Thyroid gland (tissue), 4 donors: ENCODE measurements at places on chromosomes 4 and X. TPM values are rescaled to one million over a fixed set of nuclear protein-coding genes. Genes with fewer than 3 reads are reported as not detected.

The CLCN4 gene
- 7.1 TPM for total RNA-seq

The TMPRSS11B gene
- not detected for total RNA-seq

The COL25A1 gene
- total RNA-seq: 21.0 TPM

The UGT2B11 gene
- total RNA-seq: 0.39 TPM

The HEPH gene
- 7.8 TPM for total RNA-seq

The GRK4 gene
- total RNA-seq: 7.6 TPM

The EREG gene
- 0.13 TPM for total RNA-seq

The COL4A5 gene
- total RNA-seq: 32.8 TPM

The SAGE1 gene
- total RNA-seq: not detected

The PLS3 gene
- total RNA-seq: 331 TPM

The MAGEA9B gene
- not detected for total RNA-seq

DNA sequence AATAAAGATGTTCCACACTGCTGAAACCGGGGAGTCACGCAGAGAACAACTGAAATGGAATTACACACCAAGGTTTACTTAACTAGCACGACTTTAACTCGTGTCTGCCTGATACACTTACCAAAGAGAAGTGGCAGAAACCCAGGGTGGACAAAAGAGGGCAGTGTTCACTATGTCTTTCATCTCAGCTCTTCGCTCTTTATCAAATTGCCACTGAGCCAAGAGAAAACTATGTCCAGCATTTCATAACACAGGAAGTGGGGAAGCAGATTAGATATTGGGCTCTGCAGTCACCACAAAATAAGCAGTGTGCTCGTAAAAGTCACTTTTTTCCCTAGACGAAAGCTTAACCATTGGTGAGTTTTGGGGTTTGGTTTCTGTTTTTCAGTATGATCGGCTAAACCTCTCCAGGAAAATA, 155.7 kb downstream of the CHIC2 start:
- H3K4me1 ChIP-seq: peaks cover 18% of the 10 kb centered on the region
- H3K27me3 ChIP-seq: no peaks in the 10 kb centered on the region
- no peaks in the 10 kb centered on the region for H3K36me3 ChIP-seq
- no peak overlapping the region for H3K27ac ChIP-seq
- no peak overlapping the region for H3K4me3 ChIP-seq
- DNase-seq: peak; percentile 29

DNA sequence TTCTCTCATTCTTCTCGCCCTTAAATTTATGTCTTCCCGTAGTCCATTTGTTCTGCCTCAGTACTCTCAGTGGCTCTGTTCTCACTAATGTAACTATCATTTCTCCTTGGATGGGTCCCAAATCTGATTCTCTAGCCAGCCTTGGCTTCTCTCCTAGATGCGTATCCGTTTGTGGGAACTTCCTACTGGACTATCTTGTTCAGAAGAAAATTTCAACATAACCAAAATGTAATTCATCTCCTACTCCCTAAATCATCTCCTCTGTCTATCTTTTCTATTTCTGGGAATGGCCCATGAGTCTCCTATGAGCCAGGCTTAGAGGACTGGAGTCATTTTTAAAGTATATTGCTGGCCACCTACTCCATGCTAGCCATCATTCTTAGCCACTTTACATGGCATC, 4.4 kb upstream of the C4orf36 start:
- H3K4me1 ChIP-seq: no peaks in the 10 kb centered on the region
- H3K27ac ChIP-seq: no peak overlapping the region
- H3K36me3 ChIP-seq: no peaks in the 10 kb centered on the region
- H3K4me3 ChIP-seq: no peak overlapping the region
- H3K27me3 ChIP-seq: no peaks in the 10 kb centered on the region

DNA sequence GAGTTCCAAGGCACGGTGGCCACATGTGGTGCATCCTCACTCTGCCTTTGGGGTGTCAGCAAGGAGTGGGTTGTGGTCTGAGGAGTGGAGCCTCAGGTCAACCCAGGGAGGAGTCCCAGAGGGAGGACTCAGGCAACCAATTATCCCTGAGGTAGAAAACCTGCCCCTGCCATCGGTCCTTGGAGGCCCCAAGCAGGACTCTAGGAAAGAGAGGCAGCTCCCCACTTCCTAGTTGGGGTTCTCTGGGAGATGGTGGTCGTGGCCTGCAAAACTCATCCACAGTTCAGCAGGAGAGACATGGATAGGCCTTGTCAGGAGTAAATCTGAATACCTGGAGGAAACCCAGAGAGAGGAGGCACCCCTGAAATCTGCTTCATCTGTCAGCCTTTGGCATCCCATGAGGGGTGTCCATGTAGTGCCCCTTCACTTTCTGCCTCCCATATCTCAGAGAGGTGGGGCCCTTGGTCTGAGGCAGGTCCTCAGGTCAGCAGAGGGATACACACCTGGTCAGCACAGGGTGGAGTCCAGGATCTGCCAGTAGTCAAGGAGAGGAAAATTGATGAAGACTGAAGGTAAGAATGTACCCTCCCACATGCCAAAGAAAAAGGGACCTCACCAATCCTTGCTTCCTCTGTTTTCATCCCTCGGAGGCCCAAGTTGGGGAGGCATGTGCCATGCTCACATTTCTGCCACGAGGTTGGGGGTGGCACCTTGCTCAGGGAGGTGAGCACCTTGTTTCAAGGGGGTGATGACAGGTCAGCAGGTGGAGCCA, 1.6 kb downstream of the MAGEA11 start:
- no peaks in the 10 kb centered on the region for H3K27me3 ChIP-seq
- H3K4me3 ChIP-seq: no peak overlapping the region
- no peak overlapping the region for H3K27ac ChIP-seq
- no peaks in the 10 kb centered on the region for H3K36me3 ChIP-seq

GRCh38 chr4:169133932-169134331, 123.9 kb upstream of the CBR4 start:
- H3K27me3 ChIP-seq: no peaks in the 10 kb centered on the region
- H3K36me3 ChIP-seq: peaks cover 5% of the 10 kb centered on the region
- peaks cover 54% of the 10 kb centered on the region for H3K4me1 ChIP-seq
- DNase-seq: peak; percentile 80
- H3K4me3 ChIP-seq: no peak overlapping the region

- no peak for DNase-seq
- H3K27ac ChIP-seq: no peak overlapping the region
- H3K36me3 ChIP-seq: no peaks in the 10 kb centered on the region
- H3K4me3 ChIP-seq: no peak overlapping the region
- H3K4me1 ChIP-seq: no peaks in the 10 kb centered on the region
Observed at GRCh38 chr4:164224871-164225270, 529.1 kb upstream of the SMIM31 start.

- no peaks in the 10 kb centered on the region for H3K4me1 ChIP-seq
- no peaks in the 10 kb centered on the region for H3K36me3 ChIP-seq
- H3K4me3 ChIP-seq: no peak overlapping the region
- no peaks in the 10 kb centered on the region for H3K27me3 ChIP-seq
- DNase-seq: no peak
Observed at GRCh38 chr4:183352546-183352945, 30.3 kb upstream of the CLDN24 start.

DNA sequence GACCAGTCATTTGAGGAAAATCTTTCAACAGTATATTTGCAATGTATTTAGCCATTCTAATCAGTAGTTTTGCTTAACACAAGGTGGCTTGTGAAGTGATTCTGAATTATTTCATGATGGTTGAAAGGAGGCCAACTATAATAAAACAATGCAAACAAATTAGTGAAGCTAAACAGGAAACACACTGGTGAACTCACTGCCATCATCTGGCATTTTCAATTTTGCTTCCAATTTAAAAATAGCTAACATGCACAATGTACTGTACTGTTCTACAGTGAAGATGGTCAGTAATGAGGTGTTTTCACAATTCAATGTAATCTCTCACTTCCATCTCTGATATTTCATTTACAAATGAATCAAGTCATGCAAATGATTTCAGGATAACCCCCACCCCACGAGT, 31.1 kb downstream of the PGRMC2 start:
- DNase-seq: no peak
- H3K36me3 ChIP-seq: no peaks in the 10 kb centered on the region
- no peak overlapping the region for H3K4me3 ChIP-seq
- no peaks in the 10 kb centered on the region for H3K4me1 ChIP-seq
- no peaks in the 10 kb centered on the region for H3K27me3 ChIP-seq

GRCh38 chrX:120794525-120794975, 81.1 kb downstream of the CT47B1 start:
- no peak overlapping the region for H3K4me3 ChIP-seq
- no peaks in the 10 kb centered on the region for H3K4me1 ChIP-seq
- no peaks in the 10 kb centered on the region for H3K27me3 ChIP-seq
- no peaks in the 10 kb centered on the region for H3K36me3 ChIP-seq
- H3K27ac ChIP-seq: no peak overlapping the region

GRCh38 chr4:102734116-102734515, 26.7 kb downstream of the MANBA start:
- H3K27ac ChIP-seq: no peak overlapping the region
- H3K27me3 ChIP-seq: no peaks in the 10 kb centered on the region
- no peak overlapping the region for H3K4me3 ChIP-seq

DNA sequence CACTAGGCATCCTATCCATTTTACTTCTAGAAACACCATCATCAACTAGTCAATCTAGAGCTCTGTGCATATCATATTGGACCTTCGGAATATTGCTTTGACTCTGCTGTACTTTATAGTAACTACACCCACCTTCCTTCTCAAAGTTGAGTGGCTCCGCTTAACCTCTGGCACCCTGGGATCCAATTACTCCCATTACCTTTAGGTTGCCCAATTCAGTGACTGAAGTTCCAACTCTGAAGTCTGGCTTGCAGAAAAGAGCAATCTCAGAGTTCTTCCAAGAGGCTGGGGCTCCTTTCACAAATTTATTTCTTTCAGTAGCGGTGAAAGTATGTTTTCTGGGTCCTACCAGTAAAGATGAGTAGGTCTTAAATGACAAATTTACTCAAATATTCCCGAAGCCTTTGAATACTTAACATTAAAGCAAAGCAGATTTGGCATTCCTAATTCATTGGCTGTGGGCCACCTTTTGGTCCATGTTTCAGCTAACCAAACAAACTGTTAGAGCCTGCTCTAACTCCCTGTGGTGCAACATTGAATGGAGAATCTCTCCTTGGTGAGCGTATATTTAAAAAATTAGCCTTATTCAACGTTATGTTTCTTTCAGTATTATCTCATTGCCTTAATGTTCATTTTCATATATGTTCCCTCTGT, 1215.8 kb downstream of the RAPGEF2 start:
- no peaks in the 10 kb centered on the region for H3K4me1 ChIP-seq
- DNase-seq: no peak
- no peak overlapping the region for H3K4me3 ChIP-seq
- H3K36me3 ChIP-seq: no peaks in the 10 kb centered on the region

DNA sequence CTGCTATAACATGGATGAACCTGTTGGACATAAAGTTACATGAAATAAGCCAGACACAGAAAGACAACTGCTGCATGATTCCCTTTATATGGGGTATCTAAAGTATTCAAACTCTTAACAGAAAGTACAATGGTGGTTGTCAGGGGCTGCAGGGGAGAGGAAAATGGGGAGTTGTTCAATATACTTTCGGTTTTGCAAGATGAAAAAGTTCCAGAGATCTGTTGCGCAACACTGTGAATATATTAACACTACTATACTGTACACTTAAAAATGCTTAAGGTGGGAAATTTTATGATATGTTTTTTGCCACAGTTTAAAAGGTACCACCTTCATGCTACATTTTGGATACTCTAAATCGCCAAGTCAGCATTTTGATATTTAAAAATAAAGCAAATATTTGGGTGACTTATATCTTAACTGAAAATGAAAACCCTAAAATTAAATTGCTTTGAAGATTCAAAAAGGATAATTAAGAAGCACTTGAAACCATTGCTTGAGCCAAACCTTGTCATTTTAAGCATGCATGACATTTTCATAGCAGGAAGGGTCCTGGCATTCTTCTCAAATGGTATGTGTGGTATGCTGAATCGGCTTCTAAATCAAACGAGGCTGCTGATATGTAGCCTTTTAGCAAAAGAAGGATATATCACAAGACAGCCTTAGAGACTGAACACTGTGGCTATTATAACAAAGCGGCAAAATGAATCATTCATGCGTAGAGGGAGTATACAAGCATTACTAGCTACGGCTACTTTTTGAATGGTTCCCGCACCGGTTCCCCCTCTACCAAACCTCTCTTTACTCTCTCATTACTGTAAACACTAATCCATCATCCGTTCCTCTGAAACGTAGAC, 607.1 kb upstream of the DIPK2B start:
- no peaks in the 10 kb centered on the region for H3K36me3 ChIP-seq
- DNase-seq: no peak
- H3K27ac ChIP-seq: peak overlapping the region; percentile 65
- no peaks in the 10 kb centered on the region for H3K27me3 ChIP-seq
- H3K4me1 ChIP-seq: no peaks in the 10 kb centered on the region

- no peak overlapping the region for H3K4me3 ChIP-seq
- H3K27ac ChIP-seq: no peak overlapping the region
- DNase-seq: no peak
- no peaks in the 10 kb centered on the region for H3K27me3 ChIP-seq
- no peaks in the 10 kb centered on the region for H3K4me1 ChIP-seq
- no peaks in the 10 kb centered on the region for H3K36me3 ChIP-seq
Observed at GRCh38 chr4:120132935-120133334, 66.3 kb upstream of the MAD2L1 start.

- H3K27ac ChIP-seq: no peak overlapping the region
- H3K4me1 ChIP-seq: no peaks in the 10 kb centered on the region
- no peaks in the 10 kb centered on the region for H3K27me3 ChIP-seq
- no peaks in the 10 kb centered on the region for H3K36me3 ChIP-seq
- no peak overlapping the region for H3K4me3 ChIP-seq
Observed at GRCh38 chr4:180512801-180513475, 1730.3 kb upstream of the TENM3 start.

- no peaks in the 10 kb centered on the region for H3K27me3 ChIP-seq
- H3K4me1 ChIP-seq: no peaks in the 10 kb centered on the region
Observed at GRCh38 chrX:13223868-13224567, 95.8 kb downstream of the ATXN3L start.

GRCh38 chr4:143019351-143019750, 165.4 kb upstream of the USP38 start:
- no peak overlapping the region for H3K27ac ChIP-seq
- H3K36me3 ChIP-seq: no peaks in the 10 kb centered on the region
- no peaks in the 10 kb centered on the region for H3K27me3 ChIP-seq
- DNase-seq: no peak
- H3K4me1 ChIP-seq: no peaks in the 10 kb centered on the region
- no peak overlapping the region for H3K4me3 ChIP-seq

- peaks cover 9% of the 10 kb centered on the region for H3K4me1 ChIP-seq
- H3K36me3 ChIP-seq: no peaks in the 10 kb centered on the region
- no peaks in the 10 kb centered on the region for H3K27me3 ChIP-seq
- DNase-seq: no peak
- H3K4me3 ChIP-seq: no peak overlapping the region
Observed at GRCh38 chr4:140300271-140300970, 73.0 kb upstream of the SCOC start.

GRCh38 chr4:101022151-101023024, 324.9 kb downstream of the PPP3CA start:
- H3K4me3 ChIP-seq: no peak overlapping the region
- no peak for DNase-seq
- H3K27me3 ChIP-seq: no peaks in the 10 kb centered on the region

DNA sequence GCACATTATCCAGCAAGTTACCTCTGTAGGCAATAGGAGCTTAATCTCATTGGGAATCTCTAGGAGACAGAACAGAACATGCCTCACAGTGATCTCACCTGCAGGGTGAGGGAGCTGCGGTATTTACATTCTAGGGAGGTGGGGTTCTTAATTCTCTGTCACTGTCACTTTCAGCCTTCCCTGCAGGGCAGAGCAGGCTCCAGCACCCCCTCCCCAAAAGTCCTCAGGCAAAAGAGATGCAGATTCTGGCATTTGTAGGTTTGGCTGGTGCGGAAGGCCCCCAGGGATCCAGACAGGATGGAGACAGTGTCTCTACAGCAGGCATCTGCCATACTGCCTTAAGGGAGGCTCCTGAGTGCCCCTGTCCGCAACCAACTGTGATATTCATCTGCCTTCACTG, 166.4 kb upstream of the ATP6AP2 start:
- DNase-seq: no peak
- H3K36me3 ChIP-seq: no peaks in the 10 kb centered on the region
- H3K4me1 ChIP-seq: no peaks in the 10 kb centered on the region
- H3K27me3 ChIP-seq: no peaks in the 10 kb centered on the region
- no peak overlapping the region for H3K4me3 ChIP-seq
